ENCODE measurements at places on chromosomes 12 and 14.

DNA sequence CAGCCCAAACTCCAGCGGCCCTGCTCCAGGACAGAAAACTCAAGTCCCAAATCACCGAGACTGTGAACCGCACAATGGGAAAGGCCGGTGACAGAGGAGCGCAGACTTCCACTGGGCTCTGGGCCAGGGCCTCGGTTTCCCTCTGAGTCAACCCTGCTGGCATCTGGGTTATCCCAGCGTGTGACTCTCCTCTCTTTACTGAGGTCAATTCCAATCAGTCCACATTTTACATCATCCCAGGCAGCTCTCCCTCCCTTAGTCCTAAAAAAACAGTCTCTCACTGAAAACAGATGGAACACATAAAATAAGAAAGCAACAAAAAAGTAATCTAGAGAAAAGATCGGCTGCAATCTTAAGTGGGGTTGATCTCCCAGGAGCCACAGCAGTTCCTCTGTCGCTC is 36.9 kb downstream of the ITPK1 start:
- DNase-seq = no peak

GRCh38 chr12:6346942-6347341 is 5.1 kb upstream of the TNFRSF1A start:
- DNase-seq = no peak

GRCh38 chr12:102542816-102543440 is 62.6 kb upstream of the IGF1 start:
- DNase-seq = no peak

DNA sequence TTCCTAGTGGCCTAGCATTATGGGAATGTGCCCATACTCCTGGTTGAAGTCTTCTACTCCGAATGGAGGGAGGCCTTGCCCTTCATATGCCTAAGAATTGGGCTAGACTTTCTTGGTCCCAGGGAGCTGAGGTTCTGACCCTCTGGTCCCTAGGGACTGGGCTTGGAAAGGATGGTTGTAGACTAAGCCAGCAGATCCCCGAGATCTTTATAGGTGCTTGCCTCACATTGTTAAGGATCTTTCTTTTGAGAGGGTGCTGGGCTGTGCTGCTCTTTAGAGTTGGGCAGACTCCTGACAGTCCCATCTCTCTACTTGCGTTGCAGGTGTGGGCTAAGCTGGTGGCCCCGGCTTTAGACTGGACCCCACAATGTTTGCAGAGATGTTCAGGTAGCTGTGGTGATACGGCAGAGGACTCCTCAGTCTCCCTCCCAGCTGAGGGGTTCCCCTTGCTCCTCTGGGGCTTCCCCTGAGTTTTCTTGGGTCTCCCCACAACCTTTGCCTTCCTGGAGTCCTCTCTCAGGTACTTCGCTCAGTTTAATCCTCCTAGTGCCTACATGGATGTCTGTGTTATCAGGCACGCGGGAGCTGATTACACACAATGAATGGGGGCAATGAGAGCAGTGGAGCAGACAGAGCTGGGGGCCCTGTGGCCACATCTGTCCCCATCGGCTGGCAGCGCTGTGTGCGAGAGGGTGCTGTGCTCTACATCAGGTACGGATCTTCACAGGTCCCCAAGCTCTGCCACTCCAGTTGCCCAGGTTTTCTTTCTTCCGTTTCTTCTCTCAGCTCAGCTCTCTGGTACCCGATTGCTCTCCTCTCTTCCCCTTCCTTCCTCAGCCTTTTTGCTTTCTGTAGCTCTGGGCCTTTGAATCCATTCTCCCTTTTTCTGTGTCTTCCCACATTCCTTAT is 1.3 kb downstream of the MBD6 start:
- no peak for DNase-seq

DNA sequence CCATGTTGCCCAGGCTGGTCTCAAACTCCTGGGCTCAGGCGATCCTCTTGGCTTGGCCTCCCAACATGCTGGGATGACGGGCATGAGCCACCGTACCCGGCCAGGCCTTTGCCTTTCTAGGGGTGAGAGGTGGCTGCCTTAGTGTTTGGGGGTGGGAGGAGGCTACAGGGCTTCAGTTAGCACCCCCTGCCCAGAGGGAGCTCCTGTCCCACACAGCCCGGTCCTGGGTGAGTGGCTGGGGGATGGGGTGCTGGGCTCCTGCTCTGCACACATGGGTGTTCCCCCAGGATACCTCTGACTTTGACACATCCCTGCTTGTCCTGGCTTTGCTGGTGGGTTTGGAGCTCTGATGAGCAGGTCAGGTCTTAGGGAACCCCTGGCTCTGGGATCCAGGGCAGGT is 9.9 kb downstream of the ULK1 start:
- no peak for DNase-seq

DNA sequence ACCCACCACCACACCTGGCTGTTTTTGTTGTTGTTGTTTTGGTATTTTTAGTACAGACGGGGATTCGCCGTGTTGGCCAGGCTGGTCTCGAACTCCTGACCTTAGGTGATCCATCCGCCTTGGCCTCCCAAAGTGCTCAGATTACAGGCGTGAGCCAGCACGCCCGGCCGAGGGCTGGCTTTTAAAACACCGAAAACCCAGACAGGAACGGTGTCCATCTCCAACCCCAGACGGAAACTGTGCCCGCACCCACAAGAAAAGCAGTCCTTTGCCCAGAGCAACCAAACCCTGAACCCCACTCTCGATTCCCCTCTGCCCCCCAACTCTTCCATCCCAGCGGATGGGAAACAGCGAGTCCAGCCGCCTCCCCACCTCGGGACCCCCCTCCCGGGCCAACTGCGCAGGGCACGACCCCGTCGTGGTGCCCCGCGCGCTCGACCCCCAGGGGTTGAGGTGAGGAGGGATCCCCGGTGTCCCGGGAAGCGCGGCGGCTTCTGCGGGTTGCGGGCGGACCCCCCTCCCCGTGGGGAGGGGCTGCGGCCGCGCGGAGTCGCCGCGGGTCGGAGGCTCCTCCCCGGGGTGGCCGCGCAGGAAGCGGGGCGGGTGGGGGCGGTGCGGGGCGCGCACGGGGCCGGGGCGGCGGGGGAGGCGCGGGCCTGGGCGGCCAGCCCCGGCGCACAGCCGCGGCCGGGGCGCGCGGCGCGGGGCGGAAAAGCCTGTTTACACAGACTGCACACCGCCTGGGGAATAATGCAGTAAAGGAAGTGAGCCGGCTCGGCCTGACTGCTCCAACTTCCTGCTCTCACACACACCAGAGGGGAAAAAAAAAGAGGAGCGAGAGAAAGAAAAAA is at the start of gene ELK3:
Gene ELK3, plus strand, starts transcription at position 651 of the 851 bp plus-strand sequence.
- peak; percentile 64 for DNase-seq

DNA sequence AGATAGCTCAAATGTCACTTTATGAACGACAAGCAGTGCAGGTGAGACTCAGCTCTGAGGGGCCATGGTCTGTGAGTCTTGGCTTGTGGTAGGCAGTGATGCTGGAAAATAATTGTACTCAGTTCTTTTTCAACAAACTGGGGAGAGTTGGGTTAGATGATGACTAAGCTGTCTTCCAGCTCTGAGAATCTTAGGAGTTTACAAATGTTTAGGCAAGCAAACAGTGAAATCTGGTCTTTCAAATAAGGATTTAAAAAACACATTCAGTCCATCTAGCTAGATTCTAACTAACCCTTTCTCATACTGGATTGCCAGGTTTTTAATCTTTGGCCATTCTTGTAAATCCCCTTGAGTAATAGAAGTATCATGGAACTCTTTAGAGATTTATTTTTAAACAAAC is 3.4 kb downstream of the PHC1 start:
- DNase-seq = no peak
